Fibroblast of lung (primary cell): ENCODE measurements at places on chromosomes 2 and 18. TPM values are rescaled to one million over a fixed set of nuclear protein-coding genes. Genes with fewer than 3 reads are reported as not detected.

SP9 gene
- not detected in 2 replicates for total RNA-seq

NTSR2 gene
- total RNA-seq: under 0.01 TPM in 1 of 2 replicates, not detected in the other

DSG1 gene
- total RNA-seq: not detected in 2 replicates

GKN1 gene
- total RNA-seq: not detected in 2 replicates

SNRNP27 gene
- total RNA-seq: 33.9 and 38.8 TPM in 2 replicates

HNMT gene
- total RNA-seq: 139 and 163 TPM in 2 replicates

PID1 gene
- 8.2 and 29.6 TPM in 2 replicates for total RNA-seq

SLC30A3 gene
- under 0.01 TPM in 1 of 2 replicates, not detected in the other for total RNA-seq

RAD51AP2 gene
- under 0.01 and 0.17 TPM in 2 replicates for total RNA-seq

HOXD13 gene
- not detected in 2 replicates for total RNA-seq

RGPD4 gene
- under 0.01 TPM in 1 of 2 replicates, not detected in the other for total RNA-seq

ADRA2B gene
- not detected in 2 replicates for total RNA-seq

RAPH1 gene
- total RNA-seq: 15.4 and 21.1 TPM in 2 replicates

M1AP gene
- not detected in 2 replicates for total RNA-seq

ANO7 gene
- total RNA-seq: 0.26 and 0.50 TPM in 2 replicates

DSC1 gene
- total RNA-seq: not detected in 2 replicates

ABCG5 gene
- total RNA-seq: not detected in 2 replicates

FBXO15 gene
- 0.77 and 0.83 TPM in 2 replicates for total RNA-seq

PTPRN gene
- 3.5 and 10.8 TPM in 2 replicates for total RNA-seq

RAB27B gene
- total RNA-seq: 0.77 and 0.99 TPM in 2 replicates

SLC9A2 gene
- total RNA-seq: not detected in 2 replicates

SCN1A gene
- total RNA-seq: under 0.01 and 0.50 TPM in 2 replicates
